ENCODE measurements at places on chromosomes 1 and 21.
A peak's percentile ranks its signal among the peaks of the same experiment; 100 is the strongest.

GRCh38 chr21:42646836-42647235 is 6.6 kb upstream of the PDE9A start:
- no peak for DNase-seq

DNA sequence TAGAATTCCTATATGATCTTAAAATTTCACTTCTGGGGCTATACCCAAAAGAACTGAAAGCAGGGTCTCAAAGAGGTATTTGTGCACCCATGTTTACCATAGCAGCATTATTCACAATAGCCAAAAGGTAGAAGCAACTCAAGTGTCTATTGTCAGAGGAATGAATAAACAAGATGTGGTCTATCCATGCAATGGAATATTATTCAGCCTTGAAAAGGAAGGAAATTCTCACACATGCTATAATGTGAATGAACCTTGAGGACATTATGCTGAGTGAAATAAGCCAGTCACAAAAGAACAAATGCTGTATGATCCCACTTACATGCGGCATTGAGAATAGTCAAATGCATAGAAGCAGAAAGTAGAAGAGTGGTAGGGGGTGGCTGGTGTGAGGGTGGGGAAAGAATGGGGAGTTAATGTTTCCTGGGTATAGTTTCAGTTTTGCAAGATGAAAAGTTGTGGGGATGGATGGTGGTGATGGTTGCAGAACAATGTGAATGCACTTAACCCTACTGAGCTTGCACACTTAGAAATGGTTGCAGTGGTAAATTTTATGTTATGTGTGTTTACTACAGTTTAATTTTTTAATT is 122.4 kb downstream of the TOMM20 start:
- DNase-seq = no peak

GRCh38 chr1:64701886-64702285 is 43.0 kb upstream of the RAVER2 start:
- no peak for DNase-seq

DNA sequence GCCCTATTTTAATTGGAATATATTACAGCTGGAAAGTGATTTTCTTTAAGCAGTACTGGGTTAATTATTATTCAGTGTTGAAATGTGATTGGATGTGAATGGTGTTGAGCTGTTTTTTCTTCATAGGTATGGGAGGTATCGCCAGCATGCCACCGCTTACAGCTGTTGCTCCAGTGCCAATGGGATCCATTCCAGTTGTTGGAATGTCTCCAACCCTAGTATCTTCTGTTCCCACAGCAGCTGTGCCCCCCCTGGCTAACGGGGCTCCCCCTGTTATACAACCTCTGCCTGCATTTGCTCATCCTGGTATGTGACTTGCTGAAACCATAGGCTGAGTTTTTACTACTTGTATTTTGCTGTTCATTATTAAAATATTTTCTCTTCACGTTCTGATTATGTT is 107.7 kb downstream of the ITSN1 start:
- DNase-seq = no peak

- no peak for DNase-seq
Observed at GRCh38 chr1:90000934-90001676, 6.2 kb downstream of the ZNF326 start.

DNA sequence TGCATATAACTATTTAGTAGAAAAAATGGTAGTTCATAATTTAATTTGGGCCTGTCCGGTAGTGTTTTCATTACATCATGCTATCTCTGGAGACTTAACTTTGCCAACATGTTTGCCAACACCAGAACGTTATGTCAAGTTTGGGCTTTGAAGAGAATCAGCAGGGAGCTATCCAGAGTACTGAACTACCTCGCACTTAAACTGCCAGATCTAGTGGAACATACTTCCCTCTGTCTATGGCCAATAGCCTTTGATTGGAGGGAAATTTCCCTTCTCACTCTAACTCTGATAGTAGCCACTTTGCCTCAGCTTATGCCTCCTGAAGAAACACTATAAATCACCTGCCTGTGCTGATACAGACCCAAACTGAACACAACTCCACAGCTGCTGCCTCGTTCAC is 10.0 kb downstream of the LRRC53 start:
- DNase-seq = no peak

DNA sequence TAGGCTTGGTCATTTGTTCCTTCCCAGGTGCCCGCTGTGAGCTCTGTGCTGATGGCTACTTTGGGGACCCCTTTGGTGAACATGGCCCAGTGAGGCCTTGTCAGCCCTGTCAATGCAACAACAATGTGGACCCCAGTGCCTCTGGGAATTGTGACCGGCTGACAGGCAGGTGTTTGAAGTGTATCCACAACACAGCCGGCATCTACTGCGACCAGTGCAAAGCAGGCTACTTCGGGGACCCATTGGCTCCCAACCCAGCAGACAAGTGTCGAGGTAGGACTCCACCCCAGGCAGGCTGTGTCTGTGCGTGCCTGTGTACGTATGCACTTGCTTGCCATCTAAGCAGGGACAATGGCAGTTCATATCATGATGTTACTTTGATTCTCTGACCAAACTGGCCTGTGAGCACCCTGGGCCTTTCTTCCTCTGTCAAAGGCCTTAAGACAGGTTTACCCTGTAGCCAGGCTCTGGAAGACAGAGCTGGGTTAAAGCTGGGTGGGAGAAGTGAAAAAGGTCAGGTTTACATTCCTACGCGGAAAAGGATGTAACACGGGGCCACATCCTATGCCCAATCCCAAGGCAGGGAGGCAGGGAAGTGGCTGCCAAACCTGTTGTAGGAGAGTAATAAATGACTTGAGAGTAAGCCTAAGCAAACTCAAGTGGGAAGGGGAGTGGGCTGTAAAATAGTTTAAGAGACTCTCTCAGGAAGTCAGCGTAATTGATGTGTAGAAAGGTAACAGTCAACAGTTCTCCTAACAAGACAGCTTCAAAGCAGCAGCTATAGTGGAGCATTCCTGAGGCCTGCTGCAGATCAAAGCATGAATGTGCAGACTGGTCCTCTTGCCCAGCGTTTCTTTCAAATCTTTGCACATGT is 42.5 kb downstream of the LAMC2 start:
- no peak for DNase-seq

GRCh38 chr1:43854473-43854872 is 79.1 kb upstream of the ARTN start:
- DNase-seq = no peak

DNA sequence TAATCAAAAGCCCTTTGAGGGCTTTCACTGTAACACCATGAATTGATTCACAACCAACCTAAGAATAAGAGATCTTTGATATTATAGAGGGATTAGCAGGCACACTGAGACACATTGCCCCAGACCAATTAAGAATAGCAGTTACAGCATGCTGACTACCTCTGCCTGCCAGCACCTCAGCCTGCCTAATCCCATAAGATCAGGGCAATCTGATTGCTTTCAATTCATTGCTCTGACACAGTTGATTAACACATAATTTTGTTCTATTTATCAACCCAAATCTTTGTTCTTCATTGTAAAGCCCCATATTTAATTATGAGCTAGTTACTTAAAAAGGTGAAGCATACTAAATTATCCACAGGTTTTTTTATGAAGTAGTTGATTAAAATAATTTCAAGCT is 548.8 kb upstream of the ZP4 start:
- no peak for DNase-seq

- peak; percentile 49 for DNase-seq
Observed at GRCh38 chr1:150596095-150596892, 16.9 kb upstream of the MCL1 start.

GRCh38 chr21:38986406-38986805 is 180.7 kb downstream of the ETS2 start:
- no peak for DNase-seq

DNA sequence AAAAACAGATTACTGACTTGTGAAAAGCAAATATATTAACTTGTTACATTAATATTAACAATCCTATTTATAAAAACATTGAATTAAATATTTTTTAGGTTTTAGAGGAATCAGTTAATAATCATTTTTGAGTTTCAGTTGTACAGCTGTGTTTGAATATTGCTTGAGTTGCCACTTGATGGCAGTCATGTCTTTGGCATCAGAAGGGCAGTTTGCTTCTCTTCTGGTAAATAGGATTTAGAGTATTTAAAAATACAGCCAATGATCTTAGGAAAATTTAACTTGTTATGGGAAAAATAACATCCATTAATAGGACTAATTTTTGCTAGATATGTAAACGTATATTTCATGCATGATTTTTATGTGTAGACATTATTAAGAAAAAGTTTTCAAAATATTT is 234.1 kb downstream of the NCAM2 start:
- DNase-seq = peak; percentile 20

GRCh38 chr1:241611736-241612135 is 28.4 kb downstream of the CHML start:
- no peak for DNase-seq

- no peak for DNase-seq
Observed at GRCh38 chr1:218481116-218481775, 136.1 kb downstream of the TGFB2 start.

- no peak for DNase-seq
Observed at GRCh38 chr21:46354518-46354917, 30.6 kb downstream of the PCNT start.

DNA sequence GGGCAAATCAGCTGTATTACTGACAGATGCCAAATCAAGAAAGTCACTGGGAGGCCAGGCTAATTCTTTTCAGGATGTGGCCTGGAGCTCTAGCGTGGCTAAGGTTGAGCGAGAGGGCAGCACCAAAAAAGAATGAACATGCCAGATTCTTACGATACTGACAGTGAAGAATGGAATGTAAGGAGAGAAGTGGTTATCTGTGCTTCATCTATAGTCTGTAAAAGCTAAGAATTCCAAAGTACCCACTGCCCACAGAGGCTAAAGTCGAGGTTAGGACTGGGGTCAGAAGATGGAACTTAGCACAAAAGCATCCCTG is 32.7 kb downstream of the TFAP2E start:
- DNase-seq = no peak

DNA sequence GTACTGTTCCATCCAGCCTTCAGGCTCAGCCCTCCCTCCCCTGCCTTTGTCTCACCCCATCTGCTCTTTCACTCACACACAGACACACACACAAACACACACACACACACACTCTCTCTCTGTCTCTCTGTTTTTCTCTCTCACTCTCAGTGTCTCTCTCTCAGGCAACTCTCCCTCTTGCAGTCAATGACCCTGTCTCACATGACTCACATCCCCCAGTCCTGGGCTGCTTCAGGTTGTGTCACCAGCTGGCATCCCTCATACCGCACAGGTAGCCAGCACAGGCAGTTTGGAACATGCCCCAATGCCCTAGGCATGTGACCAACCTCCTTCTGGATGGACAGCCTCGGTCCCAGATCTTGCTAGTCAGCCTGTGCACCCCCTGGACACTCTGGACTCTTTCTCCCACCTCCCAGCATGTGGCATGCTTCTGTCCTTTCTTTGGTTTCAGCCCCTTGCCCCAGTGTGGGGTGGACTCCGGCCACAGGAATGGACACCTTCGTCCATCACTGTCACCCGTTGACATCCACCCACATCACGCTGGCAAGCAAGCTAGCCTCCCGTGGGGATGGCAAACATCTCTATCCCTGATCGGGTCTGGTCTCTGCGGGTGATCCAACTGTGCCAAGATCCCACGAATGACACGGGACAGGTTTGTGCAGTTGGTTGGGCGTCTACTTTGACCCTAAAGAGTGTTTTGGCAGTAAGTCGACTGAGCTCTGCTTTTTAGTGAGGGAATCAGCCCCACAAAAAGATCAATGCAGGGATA is 23.4 kb upstream of the FCGR2A start:
- DNase-seq = peak; percentile 54

GRCh38 chr1:174953285-174954072 is 46.3 kb upstream of the CACYBP start:
- no peak for DNase-seq

DNA sequence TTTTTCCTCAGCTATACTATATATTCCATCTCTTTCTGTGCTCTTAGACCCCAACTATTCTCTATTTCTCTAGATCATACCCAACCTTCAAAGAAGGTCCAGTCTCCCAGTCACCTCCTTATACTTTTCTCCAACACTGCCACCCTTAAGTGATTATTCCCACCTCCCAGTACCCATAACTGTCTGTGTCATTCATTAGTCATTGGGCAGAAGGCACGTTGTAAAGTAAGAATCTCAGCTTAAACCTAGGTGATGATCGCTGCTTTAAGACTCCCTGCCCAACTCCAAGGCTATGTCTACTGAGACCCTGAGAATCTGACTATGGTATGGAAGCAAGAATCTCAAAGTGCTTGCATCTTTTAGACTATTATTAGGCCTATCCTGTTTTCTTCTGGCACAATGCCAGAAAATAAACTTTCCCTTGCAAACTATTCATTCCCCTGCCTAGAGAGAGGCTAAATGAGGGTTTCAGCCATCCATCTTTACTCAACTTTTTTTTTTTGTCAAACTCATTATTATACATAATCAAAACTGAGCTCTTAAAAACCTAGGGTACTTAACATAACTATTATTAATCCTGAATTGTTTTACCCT is 174.3 kb upstream of the DPT start:
- DNase-seq = no peak

- no peak for DNase-seq
Observed at GRCh38 chr1:34713443-34713842, 41.4 kb upstream of the GJB5 start.

- peak; percentile 87 for DNase-seq
Observed at GRCh38 chr1:205500240-205501233, 3.9 kb upstream of the CDK18 start.

DNA sequence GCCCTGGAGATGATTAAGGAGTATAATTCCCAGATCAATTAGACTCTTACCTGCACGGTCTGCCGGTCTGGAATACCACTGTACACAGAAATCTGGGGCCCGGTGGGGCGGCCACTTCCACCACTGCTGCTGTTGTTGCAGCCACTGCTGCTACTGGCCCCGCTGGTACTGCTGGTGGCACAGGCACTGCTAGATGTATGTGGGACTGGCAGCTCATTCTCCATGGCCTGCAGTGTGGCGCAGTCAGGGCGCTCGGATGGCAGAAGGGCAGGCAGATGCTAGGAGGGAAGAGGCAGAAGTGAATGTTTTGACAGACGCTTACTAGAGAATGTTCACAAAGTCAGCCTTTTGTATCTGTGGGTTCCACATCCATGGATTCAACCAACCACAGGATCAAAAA is 54.4 kb upstream of the A3GALT2 start:
- no peak for DNase-seq

DNA sequence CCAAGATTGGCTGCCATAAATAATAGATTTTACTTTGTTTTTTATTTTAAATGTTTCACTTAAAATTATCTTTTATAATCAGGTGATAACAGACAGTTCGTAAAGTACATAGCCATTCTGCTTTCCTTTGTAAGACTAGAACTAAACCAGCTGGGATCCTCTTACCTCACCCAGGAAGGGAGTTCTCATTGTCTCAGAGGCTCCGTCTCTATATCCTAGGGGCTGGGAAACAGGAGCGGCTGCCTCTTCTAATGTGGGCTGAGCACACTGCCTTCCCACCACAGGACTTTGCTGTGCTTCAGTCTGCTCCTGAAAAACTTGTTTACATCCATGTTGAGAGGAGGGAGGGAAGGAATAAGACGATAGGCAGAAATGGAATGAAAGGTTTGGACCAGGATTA is 45.6 kb upstream of the PGD start:
- no peak for DNase-seq
